ENCODE measurements at places on chromosomes 3 and 15. TPM values are rescaled to one million over a fixed set of nuclear protein-coding genes. Genes with fewer than 3 reads are reported as not detected.
A peak's percentile ranks its signal among the peaks of the same experiment; 100 is the strongest.

GRCh38 chr3:195179776-195180489 lies 91.0 kb downstream of the XXYLT1 start:
- peak overlapping the region; percentile 43 for H3K27ac ChIP-seq
- H3K27me3 ChIP-seq, result no peaks in the 10 kb centered on the region

DNA sequence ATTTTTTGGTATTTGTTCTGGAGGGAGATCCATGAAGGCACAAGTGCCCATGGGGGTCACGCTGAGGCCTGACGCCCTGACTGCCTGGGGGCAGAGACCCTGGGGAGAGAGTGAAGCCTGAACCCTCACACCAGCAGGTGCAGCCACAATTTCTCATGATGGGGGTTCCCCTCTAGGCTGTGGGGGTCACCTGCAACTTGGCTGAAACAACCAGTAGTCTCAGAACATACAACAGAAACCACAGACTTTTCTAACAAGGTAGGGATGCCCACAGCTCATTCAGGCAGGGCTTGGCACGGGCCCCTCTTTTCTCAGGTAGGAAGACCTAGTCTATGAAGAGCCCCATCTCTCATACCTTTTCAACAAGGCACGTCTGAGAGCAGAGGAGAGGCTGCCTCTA lies 245.1 kb downstream of the ADAMTS17 start:
- H3K4me3 ChIP-seq, result no peak overlapping the region
- no peaks in the 10 kb centered on the region for H3K4me1 ChIP-seq
- H3K27me3 ChIP-seq, result no peaks in the 10 kb centered on the region
- no peak overlapping the region for H3K27ac ChIP-seq
- no peak for DNase-seq

- H3K36me3 ChIP-seq, result peaks cover 4% of the 10 kb centered on the region
- no peak for DNase-seq
- no peak overlapping the region for H3K27ac ChIP-seq
- H3K27me3 ChIP-seq, result no peaks in the 10 kb centered on the region
- no peak overlapping the region for H3K4me3 ChIP-seq
Observed at GRCh38 chr3:70985572-70985971, 598.0 kb downstream of the FOXP1 start.

DNA sequence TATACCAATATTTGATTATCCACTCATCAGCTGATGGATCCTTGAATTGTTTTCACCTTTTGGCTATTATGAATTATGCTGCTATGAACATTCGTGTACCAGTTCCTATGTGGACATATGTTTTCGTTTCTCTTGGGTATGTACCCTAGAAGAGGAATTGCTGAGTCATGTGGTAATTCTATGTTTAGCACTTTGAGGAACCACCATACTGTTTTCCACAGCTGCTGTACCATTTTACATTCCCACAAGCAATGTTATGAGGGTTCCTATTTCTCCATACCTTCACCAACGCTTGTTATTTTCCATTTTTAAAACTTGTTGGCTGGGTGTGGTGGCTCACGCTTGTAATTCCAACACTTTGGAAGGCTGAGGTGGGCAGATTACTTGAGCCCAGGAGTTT lies 62.9 kb downstream of the RPLP1 start:
- no peaks in the 10 kb centered on the region for H3K27me3 ChIP-seq
- H3K4me1 ChIP-seq, result no peaks in the 10 kb centered on the region
- no peak overlapping the region for H3K4me3 ChIP-seq
- no peak for DNase-seq
- H3K27ac ChIP-seq, result no peak overlapping the region

DNA sequence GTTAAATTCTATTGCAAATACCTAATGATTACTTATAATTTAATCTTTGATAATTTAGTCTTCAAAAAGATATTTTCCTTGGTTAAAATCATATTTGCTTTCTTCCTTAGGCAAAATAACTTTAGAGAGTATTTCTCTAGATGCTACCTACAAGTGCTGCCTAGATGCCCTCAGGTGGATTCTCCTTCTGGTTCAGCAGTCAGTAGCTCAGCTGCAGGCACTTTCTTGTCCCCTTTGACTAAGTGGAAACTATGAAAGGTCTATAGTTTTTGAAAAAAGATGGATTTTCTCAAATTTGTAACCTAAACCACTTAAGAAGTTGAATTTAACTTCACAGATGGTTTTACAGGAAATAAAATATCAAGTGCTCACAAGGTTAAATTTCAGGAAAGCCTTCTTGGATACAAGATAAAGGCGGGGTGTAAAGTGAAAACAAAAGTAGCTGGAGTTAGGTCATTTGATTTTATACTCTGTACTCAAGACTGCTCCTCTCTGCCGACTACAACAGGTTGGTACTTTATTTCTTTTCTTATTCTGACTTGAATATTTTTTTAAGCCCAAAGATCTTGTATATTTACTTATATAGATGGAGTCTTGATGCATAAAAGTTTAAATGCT lies at the start of gene ACKR4:
Gene ACKR4, plus strand, starts transcription at position 455 of the 618 bp plus-strand sequence. CDS start 3,128 bp downstream, outside the sequence.
- H3K4me3 ChIP-seq, result no peak within 1 kb of the TSS
- H3K36me3 ChIP-seq, result no peaks in the 10 kb centered on the region
- no peak within 1 kb of the TSS for H3K27ac ChIP-seq
- DNase-seq, result no peak
- H3K4me1 ChIP-seq, result 0 out of 2 replicates have a peak, but pooled peaks cover 3% of the 10 kb centered on the region
- H3K27me3 ChIP-seq, result no peaks in the 10 kb centered on the region

DNA sequence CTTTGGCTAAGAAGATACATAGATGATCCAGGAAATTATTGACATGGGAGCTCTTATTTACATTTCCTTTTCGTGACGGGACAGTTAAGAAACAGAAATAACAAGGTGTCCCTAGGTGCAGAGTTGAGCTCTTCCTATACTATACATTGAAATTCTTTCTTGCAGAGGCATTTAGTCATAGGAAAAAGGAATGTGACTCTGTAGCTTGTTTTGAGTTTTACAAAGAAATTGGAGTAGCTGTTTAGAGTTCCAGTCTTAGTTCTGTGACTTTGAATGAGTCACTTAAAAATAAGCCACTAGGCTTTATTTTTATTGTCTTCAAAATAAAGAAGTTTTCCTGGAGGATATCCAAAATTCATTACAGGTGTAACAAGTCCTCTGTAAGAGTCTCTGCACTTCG lies 723.5 kb upstream of the SGO1 start:
- DNase-seq, result no peak
- no peak overlapping the region for H3K4me3 ChIP-seq
- no peaks in the 10 kb centered on the region for H3K4me1 ChIP-seq
- H3K36me3 ChIP-seq, result no peaks in the 10 kb centered on the region
- no peak overlapping the region for H3K27ac ChIP-seq
- H3K27me3 ChIP-seq, result no peaks in the 10 kb centered on the region

- H3K4me1 ChIP-seq, result 0 out of 2 replicates have a peak, but pooled peaks cover 7% of the 10 kb centered on the region
- H3K27ac ChIP-seq, result peak overlapping the region; percentile 12
- no peak overlapping the region for H3K4me3 ChIP-seq
- H3K36me3 ChIP-seq, result peaks cover 3% of the 10 kb centered on the region
Observed at GRCh38 chr3:129429080-129429451, 630 bp upstream of the EFCAB12 start.

GRCh38 chr15:78040653-78041244 lies 36.8 kb downstream of the TBC1D2B start:
- H3K4me1 ChIP-seq, result peaks cover 4% of the 10 kb centered on the region
- H3K4me3 ChIP-seq, result no peak overlapping the region
- no peak for DNase-seq
- H3K36me3 ChIP-seq, result no peaks in the 10 kb centered on the region
- H3K27me3 ChIP-seq, result no peaks in the 10 kb centered on the region

DNA sequence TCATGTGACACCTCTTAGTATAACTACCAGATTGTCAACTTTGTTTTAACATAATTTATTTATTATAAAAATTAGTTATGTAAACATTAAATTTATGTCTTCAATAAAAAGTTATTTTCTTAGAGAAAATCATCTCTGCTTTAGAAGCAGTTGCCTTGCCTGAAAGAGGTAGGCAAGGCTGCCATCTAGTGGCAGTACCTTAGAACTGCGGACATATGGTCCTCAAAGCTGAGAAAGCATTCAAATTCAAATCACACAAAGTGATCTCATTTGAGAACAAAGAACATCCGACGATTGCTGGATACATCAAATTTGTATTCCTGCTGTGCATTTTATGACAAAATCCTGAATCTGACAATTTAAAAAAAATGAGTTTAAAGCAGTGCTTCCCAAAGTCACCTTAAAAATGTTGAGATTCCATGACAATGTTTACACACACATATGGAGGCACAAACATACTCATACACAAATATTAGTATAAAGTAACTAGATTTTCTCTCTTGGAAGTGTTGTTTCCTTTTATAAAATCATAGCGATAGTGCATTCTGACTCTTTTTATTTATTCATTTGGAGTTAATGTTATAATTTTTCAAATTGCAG lies 617.4 kb downstream of the CADM2 start:
- no peaks in the 10 kb centered on the region for H3K36me3 ChIP-seq
- H3K27me3 ChIP-seq, result no peaks in the 10 kb centered on the region
- H3K27ac ChIP-seq, result no peak overlapping the region
- DNase-seq, result peak; percentile 55

GRCh38 chr3:99808163-99808794 lies 9.4 kb upstream of the CMSS1 start:
- H3K27ac ChIP-seq, result no peak overlapping the region
- no peaks in the 10 kb centered on the region for H3K27me3 ChIP-seq
- H3K4me1 ChIP-seq, result no peaks in the 10 kb centered on the region
- no peaks in the 10 kb centered on the region for H3K36me3 ChIP-seq

FEZF2 gene
- not detected for total RNA-seq

NRG4 gene
- total RNA-seq, result 0.95 TPM
